ENCODE measurements at places on chromosomes 4 and X. TPM values are rescaled to one million over a fixed set of nuclear protein-coding genes. Genes with fewer than 3 reads are reported as not detected.
A peak's percentile ranks its signal among the peaks of the same experiment; 100 is the strongest.

The FOXR2 gene
- total RNA-seq, result not detected

The GPR50 gene
- not detected for total RNA-seq

The XG gene
- total RNA-seq, result not detected

The ZNF711 gene
- total RNA-seq, result 1.5 TPM

The SPANXD gene
- total RNA-seq, result not detected

The SRPX gene
- not detected for total RNA-seq

The KCNIP4 gene
- not detected for total RNA-seq

GRCh38 chrX:137032341-137032694, 1.5 kb downstream of the GPR101 start:
- no peak for DNase-seq
- H3K36me3 ChIP-seq, result no peaks in the 10 kb centered on the region
- peak overlapping the region; percentile 45 for H3K4me3 ChIP-seq
- H3K27me3 ChIP-seq, result no peaks in the 10 kb centered on the region
- peaks cover 22% of the 10 kb centered on the region for H3K4me1 ChIP-seq

GRCh38 chr4:183722731-183723560, 63.9 kb downstream of the TRAPPC11 start:
- no peaks in the 10 kb centered on the region for H3K36me3 ChIP-seq
- no peaks in the 10 kb centered on the region for H3K27me3 ChIP-seq
- H3K27ac ChIP-seq, result no peak overlapping the region
- DNase-seq, result peak; percentile 42
- H3K4me3 ChIP-seq, result no peak overlapping the region

- H3K4me3 ChIP-seq, result no peak overlapping the region
- no peaks in the 10 kb centered on the region for H3K36me3 ChIP-seq
- no peaks in the 10 kb centered on the region for H3K27me3 ChIP-seq
- no peak for DNase-seq
- H3K27ac ChIP-seq, result no peak overlapping the region
Measured at GRCh38 chrX:105694839-105695238, 127.5 kb upstream of the NRK start.

GRCh38 chr4:153283260-153283659, 61.2 kb upstream of the MND1 start:
- H3K27ac ChIP-seq, result no peak overlapping the region
- H3K27me3 ChIP-seq, result no peaks in the 10 kb centered on the region
- DNase-seq, result no peak

GRCh38 chr4:26150948-26151347, 169.9 kb upstream of the RBPJ start:
- DNase-seq, result no peak
- H3K4me3 ChIP-seq, result no peak overlapping the region
- no peaks in the 10 kb centered on the region for H3K4me1 ChIP-seq
- H3K27me3 ChIP-seq, result no peaks in the 10 kb centered on the region
- no peak overlapping the region for H3K27ac ChIP-seq

- no peaks in the 10 kb centered on the region for H3K36me3 ChIP-seq
- no peaks in the 10 kb centered on the region for H3K4me1 ChIP-seq
- DNase-seq, result no peak
- no peaks in the 10 kb centered on the region for H3K27me3 ChIP-seq
- no peak overlapping the region for H3K27ac ChIP-seq
- H3K4me3 ChIP-seq, result no peak overlapping the region
Measured at GRCh38 chr4:151475035-151475714, 66.2 kb downstream of the FHIP1A start.

DNA sequence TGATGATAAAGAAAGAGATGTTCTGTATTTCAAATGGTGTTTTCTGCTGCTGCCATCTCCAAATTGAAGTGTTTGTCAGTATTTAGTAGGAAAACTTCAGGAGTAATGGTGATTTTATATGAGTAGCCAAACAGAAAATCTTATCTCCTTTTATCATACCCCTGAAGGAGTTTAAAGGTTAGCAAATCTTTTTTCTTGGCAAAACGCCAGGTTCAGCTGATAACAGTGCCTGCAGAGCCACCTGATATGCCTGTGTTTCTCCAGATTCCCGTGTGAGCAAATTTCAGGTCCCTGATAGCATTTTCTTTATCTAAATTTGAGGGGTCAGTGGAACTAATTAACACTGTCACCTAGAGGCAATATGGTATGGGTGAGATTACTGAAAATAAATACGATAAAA, 65.8 kb upstream of the ETNPPL start:
- no peak overlapping the region for H3K4me3 ChIP-seq
- H3K27me3 ChIP-seq, result no peaks in the 10 kb centered on the region
- H3K4me1 ChIP-seq, result no peaks in the 10 kb centered on the region
- no peak for DNase-seq
- no peak overlapping the region for H3K27ac ChIP-seq
- no peaks in the 10 kb centered on the region for H3K36me3 ChIP-seq

DNA sequence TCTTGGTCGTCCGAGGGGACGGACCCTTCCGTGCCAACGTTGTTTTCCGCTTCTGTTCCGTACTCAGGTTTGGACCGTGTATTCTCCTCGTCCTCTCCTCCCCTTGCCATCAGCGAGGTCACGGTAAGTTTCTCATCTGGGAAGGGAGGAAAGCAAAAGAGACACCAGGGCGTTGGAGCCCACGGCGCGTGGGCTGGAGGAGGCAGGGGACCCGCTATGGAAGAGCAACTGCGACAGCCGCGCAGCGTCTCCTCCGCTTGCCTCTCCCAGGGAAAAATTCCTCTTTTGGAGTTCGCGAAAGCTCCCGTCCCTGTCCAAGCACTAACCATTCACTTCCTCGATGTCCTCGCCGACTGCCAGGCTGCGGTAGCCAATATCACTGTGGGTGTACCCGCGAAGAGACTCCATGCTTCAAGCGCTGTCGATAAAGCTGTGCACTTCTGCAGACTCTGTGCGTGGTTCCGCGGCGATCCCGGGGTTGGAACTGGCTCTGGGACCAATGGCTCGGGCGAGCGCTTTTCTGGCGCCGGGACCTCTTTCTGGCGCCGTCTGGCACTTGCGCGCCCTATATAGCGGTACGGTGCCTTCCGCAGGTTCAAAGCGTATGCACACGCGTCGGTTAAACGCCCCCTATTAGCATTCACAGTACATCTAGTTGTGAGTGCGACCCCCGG, at the start of gene ESX1:
Gene ESX1 (minus strand): TSS at position 492 of the 674 bp plus-strand sequence. CDS start 84 bp downstream, at position 408.
- H3K36me3 ChIP-seq, result no peaks in the 10 kb centered on the region
- DNase-seq, result no peak

- H3K27me3 ChIP-seq, result no peaks in the 10 kb centered on the region
- no peaks in the 10 kb centered on the region for H3K4me1 ChIP-seq
- no peak overlapping the region for H3K27ac ChIP-seq
- no peak for DNase-seq
Measured at GRCh38 chr4:95212692-95213091, 336.1 kb downstream of the UNC5C start.

DNA sequence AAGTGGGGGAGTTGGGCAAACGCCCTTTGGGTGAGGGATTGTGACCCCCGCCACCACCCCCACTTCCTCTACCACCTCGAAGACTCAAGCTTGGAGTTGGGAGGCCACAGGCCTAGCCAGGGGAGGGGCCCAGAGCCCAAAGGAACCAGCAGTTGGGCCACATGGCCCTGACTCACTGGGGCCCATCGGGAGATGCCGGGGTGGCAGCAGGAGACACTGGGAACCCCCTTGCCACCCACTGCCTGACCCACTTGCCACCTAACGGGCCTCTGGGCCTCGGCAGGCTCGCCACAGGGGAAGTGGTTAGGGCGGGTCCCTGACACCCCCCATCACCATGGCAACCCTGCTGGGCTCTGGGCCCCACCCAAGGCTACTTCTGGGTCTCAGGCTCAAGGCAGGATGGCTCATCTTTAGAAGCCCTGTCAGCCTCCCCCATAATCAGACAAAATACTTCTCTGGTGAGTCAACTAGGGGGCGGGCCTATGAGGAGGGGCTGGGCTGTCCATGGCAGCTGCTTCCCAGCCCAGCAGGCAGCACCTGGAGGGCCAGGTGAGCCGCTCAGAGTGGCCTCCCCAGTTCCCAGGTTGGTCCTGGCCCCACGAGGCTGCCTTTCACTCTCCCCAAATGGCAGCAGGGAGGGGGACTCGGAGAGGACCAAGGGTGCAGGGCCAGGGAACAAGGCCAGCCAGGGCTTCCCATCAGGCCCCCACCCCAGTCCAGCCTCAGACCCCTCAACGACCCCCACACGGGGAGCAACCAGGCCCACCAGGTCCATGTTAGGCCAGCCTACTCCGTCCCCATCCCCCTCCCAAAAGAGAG, 5.6 kb downstream of the FLNA start:
- peaks cover 65% of the 10 kb centered on the region for H3K4me1 ChIP-seq
- peak; percentile 96 for DNase-seq
- peaks cover 42% of the 10 kb centered on the region for H3K36me3 ChIP-seq
- H3K27ac ChIP-seq, result peak overlapping the region; percentile 92
- peak overlapping the region; percentile 59 for H3K4me3 ChIP-seq

DNA sequence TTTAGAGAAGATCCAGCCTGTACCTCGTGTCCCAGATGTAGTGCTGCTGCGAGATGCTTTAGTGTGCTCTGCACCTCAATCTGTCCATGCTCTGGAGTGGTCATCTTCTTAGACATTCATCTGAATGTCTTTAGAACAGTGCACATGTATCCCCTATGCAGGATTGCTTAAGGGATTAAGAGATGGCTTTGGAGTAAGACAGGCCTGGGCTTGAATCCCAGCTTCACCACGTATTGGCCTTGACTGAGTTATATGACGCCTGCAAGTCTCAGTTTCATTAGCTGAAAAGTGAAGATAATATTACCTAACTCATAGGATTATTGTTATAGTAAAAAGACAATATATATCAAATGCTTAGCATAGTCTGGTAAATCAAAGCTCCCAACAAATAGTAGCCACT, 98.3 kb downstream of the NFKB1 start:
- DNase-seq, result no peak
- H3K27ac ChIP-seq, result peak overlapping the region; percentile 57
- no peak overlapping the region for H3K4me3 ChIP-seq
- H3K27me3 ChIP-seq, result no peaks in the 10 kb centered on the region
- H3K4me1 ChIP-seq, result peaks cover 66% of the 10 kb centered on the region

- peaks cover 32% of the 10 kb centered on the region for H3K4me1 ChIP-seq
- H3K36me3 ChIP-seq, result no peaks in the 10 kb centered on the region
- no peak overlapping the region for H3K27ac ChIP-seq
- no peak overlapping the region for H3K4me3 ChIP-seq
Measured at GRCh38 chrX:70026112-70026850, 23.5 kb downstream of the AWAT2 start.

DNA sequence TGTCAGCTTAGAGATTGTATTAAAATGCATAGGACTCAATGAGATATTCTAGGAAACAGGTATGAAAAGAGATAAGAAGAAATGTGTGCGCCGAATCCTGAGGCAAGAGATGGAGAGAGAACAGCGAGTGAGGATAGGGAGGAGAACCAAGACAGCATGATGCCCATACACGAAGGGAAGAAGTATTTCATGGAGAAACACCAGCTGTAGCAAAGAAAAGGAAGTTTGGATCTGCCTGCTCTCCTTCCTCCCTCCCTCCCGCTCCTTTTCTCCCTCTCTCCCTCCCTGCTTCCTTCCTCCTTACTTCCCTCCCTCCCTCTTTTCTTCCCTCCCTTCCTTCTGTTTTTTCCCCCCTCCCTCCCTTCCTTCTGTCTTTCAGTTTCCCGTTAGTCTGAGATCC, 318.6 kb upstream of the TAPT1 start:
- H3K27ac ChIP-seq, result no peak overlapping the region
- no peak overlapping the region for H3K4me3 ChIP-seq
- DNase-seq, result no peak

- H3K36me3 ChIP-seq, result no peaks in the 10 kb centered on the region
- no peaks in the 10 kb centered on the region for H3K4me1 ChIP-seq
- no peak overlapping the region for H3K4me3 ChIP-seq
- H3K27me3 ChIP-seq, result no peaks in the 10 kb centered on the region
- DNase-seq, result no peak
Measured at GRCh38 chrX:135697601-135698000, 15.8 kb upstream of the CT45A1 start.

DNA sequence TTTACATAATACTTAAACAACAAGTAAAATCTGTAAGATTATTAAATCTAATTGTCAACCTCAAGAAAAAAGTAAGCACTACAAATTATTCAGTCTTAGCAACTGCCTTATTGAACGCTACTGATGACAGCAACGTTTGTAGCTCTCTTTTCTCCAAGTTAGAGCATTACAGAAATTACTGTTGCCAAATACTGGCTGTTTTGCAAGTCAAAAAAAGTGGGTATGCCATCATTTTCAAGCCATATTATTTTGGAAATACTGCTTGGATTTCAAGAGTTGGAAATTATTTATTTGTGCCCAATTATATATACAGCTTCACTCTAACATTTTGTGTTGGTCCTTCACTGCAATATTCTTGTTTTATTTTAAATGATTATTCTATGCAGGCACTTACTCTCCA, 221.7 kb downstream of the CXXC4 start:
- DNase-seq, result no peak
- no peak overlapping the region for H3K4me3 ChIP-seq
- no peaks in the 10 kb centered on the region for H3K4me1 ChIP-seq
- H3K36me3 ChIP-seq, result no peaks in the 10 kb centered on the region
- no peak overlapping the region for H3K27ac ChIP-seq

DNA sequence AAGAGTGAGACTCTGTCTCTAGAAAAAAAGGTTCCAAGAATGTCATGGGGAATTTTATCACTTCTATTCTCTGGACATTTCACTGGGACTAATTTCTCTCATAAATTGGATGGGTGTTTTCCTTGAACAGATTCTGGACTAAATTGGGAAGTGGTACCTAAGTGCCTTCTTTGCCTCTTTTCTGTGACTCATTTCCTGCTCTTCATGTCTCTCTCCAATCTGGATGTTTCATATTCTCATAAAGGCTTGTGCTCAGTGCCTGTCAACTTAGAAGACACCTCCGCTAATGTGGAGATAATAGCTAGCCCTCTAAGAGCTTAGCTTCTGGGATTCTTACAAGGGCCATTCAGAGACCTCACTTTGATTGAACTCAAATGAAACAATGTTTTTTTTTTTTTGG, 38.0 kb upstream of the IGFBP7 start:
- H3K27me3 ChIP-seq, result no peaks in the 10 kb centered on the region
- H3K4me1 ChIP-seq, result no peaks in the 10 kb centered on the region
- DNase-seq, result no peak
- H3K36me3 ChIP-seq, result no peaks in the 10 kb centered on the region
- H3K4me3 ChIP-seq, result no peak overlapping the region

- no peaks in the 10 kb centered on the region for H3K36me3 ChIP-seq
- H3K27me3 ChIP-seq, result peaks cover 10% of the 10 kb centered on the region
- H3K4me1 ChIP-seq, result peaks cover 13% of the 10 kb centered on the region
- no peak overlapping the region for H3K27ac ChIP-seq
Measured at GRCh38 chr4:18025288-18025687, 3.7 kb upstream of the LCORL start.
